ENCODE measurements at places on chromosomes 5 and 9.

- DNase-seq, result no peak
Observed at GRCh38 chr5:151779531-151780125, 7.9 kb downstream of the G3BP1 start.

GRCh38 chr9:16869882-16870595 is 431 bp downstream of the BNC2 start:
- no peak for DNase-seq

DNA sequence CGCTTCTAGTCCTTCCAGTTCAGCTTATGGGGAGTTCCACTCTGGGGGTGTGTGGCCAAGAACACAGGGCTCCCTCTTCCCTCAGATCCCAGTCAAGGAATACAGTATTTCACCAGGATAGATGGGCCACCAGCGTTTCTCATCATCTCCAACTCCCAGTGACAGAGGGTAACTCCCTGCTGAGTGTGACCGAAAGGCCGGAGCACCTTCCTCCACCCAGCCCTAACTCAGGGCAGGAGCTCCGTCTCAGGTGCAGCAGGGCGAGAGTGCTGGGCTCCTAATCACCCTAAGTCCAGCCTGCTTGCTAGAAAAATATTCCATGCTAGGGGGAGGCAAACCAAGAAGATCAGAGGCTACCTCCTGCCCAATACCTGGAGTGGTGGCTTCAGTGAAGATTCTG is 102.6 kb downstream of the ADAMTS2 start:
- DNase-seq, result no peak

DNA sequence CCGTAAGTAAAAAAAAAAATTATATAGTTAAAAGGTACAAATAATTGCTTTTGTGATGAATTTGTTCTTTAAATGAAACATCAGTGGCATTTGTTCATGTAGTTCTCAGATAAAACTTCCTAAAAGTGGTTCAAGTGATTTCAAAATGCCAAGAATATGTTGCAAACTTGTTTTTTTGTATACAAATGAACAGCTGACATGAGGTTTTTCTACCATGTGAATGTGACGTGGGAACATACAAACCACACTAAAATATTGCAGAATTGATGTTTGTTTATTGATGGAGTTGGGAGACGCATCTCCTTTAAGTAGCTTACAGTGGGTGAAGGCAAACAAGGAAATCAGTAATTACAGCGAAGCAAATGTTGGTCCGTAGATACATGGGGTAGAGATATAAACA is 16.9 kb downstream of the BASP1 start:
- DNase-seq, result no peak

Data from stimulated activated CD4-positive, alpha-beta T cell treated with anti-CD3 and anti-CD28 coated beads, Interleukin-2, amount 100 ng/mL, for 24 hours (primary cell).